ENCODE measurements at places on chromosomes 5 and 9.
A peak's percentile ranks its signal among the peaks of the same experiment; 100 is the strongest.

- no peak for DNase-seq
Observed at GRCh38 chr5:94267350-94267899, 351.0 kb downstream of the KIAA0825 start.

- no peak for DNase-seq
Observed at GRCh38 chr9:125329978-125330377, 68.4 kb downstream of the GAPVD1 start.

- no peak for DNase-seq
Observed at GRCh38 chr9:83707518-83707767, 315 bp downstream of the UBQLN1 start.

- no peak for DNase-seq
Observed at GRCh38 chr5:114387433-114387832, 25.6 kb downstream of the KCNN2 start.

- no peak for DNase-seq
Observed at GRCh38 chr9:13063880-13064459, 215.5 kb downstream of the MPDZ start.

DNA sequence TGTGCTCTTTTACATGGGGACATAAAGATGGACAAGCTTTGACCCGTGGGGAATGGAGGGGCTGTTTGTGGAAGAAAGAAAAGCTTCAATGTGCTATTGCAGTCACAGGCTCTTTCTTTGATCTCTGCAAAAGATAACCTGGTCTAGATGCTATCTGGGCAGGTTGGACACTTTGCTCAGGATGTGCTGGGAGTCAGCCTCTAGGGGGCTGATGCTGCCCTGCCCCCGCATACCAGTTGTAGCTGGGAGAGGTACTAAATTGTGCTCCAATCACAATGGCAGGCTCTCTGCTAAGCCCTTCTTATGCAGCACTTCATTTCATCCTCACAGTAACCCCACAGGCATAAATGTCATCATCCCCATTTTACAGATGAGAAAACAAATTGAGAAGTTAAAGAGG lies 67.2 kb downstream of the PSD2 start:
- no peak for DNase-seq

- DNase-seq: no peak
Observed at GRCh38 chr9:114592356-114592755, 4.8 kb downstream of the ATP6V1G1 start.

- DNase-seq: no peak
Observed at GRCh38 chr5:169574134-169574646, 9.4 kb upstream of the SPDL1 start.

GRCh38 chr9:136411378-136411777 lies 920 bp downstream of the PMPCA start:
- DNase-seq: no peak

DNA sequence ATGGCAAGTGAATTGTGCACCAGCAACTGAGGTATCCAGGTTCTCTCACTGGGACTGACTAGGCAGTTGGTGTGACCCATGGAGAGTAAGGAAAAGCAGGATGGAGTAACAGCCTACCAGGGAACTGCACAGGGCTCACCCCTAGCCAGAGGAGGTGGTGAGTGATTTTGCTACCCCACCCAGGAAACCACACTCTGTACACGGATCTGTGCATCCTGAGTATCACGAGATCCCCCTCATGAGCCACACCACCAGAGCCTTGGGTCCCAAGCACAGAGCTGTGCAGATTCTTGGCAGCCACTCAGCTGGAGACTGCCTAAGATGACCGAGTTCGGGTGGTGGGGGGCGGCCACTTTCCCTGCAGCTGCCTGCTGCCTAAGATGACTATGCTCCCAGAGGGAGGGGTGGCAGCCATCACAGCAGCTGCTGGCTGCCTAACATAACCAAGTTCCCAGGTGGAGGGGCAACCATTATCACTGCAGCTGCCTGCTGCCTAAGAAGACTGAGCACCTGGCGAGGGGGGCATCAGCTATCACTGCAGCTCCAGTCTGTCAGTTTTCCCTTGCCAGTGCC lies 48.4 kb upstream of the EFNA5 start:
- DNase-seq: no peak

DNA sequence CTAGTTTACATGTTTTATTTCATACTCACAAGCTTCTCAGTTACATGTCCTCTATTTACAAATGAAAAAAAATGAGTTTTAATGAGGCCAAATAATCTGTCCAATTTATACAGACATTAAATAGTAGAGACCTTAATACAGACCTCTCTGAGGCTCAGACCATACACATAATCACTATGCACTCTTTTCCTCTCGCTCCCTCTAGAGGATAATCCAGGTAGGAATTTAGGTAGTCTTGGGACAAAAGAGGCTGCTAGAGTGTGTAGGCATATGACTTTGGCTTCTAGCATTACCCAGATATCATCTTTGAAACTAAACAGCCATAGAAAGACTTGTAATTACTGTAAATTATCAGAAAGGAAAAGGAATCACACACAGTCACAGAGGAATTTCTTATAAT lies 444.7 kb downstream of the HINT1 start:
- peak; percentile 40 for DNase-seq

DNA sequence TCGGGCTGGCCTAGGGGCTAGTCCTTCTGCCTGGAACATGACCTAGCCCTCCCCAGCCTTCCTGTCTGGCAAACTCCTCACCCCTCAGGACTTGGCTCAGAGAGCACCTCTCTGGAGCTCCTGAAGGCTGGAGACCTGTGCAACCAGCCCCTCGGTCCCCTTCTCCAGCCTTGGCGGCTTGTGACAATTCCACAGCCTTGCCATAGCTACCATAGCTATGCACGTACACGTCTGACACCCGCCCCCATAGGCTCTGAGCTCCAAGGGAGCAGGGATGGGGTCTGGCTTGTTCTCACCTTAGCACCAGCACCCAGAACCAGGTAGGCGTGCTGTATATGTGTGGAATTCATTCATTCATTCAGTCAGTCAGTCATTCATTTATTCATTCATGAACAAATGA lies 49.7 kb downstream of the NTNG2 start:
- no peak for DNase-seq

GRCh38 chr9:101400120-101400519 lies 1.5 kb downstream of the ZNF189 start:
- no peak for DNase-seq

- no peak for DNase-seq
Observed at GRCh38 chr5:123906698-123907295, 394.8 kb downstream of the CSNK1G3 start.

- no peak for DNase-seq
Observed at GRCh38 chr5:33713136-33713765, 178.5 kb downstream of the ADAMTS12 start.

DNA sequence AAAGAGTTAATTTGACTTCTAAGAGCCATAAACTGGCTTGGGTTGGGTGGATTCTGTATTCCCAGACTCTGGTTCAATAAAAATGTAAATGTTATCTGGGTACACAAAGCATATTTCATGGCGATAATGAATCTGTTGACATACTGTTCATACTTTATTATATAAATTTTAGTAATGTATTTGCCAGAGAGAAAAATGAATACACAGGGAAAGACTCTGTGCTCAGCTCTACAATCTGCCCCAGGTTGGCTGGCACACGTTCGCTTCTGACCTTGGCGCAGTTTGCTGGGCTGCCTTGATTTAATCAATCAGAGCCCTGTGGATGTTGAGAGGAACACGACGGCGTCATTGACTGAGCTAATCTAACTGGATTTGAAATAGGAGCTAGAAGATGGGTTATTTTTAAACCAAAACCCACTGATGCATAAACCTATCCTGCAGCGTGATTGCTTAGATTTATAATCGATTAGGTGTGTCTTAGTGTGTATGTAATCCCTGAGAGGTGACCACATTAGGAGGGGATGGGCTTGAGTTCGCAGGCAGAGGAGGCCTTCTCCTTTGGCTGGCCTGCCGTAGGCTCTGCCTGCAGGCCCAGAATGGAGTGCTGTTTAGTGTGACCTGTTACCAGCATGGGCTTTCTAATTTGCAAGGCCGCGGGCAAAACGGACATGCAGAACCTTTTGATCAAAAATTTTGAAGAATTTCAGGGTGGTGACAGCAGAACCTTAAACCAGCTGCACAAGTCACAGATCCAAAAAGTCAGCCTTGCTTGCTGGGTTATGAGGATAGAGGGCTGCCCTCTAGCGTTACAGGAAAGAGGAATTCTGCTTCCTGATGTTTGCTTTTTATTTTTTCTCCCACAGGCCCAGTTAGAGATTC lies 3.9 kb upstream of the ADCY2 start:
- no peak for DNase-seq

- no peak for DNase-seq
Observed at GRCh38 chr5:139023286-139023685, 148.2 kb upstream of the LRRTM2 start.

DNA sequence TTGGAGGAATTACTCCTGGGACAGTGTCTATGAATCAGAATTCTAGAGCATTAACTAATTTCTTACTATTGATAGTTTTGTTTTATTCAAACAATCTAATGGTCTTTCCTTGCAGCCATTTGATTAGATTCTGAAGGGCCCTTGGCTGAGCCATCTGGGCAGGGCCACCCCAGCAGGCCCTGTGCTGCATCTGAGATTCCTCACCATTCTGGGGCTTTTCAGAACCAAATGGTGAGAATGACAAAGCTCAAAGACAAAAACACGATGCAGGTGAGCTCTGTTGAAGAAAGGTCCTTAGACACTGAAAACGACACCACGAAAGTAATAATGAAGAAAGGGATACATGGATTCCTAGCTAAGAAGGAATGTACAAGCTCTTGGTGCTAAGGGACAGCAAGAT lies 321.0 kb upstream of the IRX4 start:
- no peak for DNase-seq

GRCh38 chr5:131081913-131082488 lies 83.1 kb downstream of the HINT1 start:
- no peak for DNase-seq

GRCh38 chr9:3161912-3162311 lies 318.0 kb upstream of the PUM3 start:
- DNase-seq: no peak

DNA sequence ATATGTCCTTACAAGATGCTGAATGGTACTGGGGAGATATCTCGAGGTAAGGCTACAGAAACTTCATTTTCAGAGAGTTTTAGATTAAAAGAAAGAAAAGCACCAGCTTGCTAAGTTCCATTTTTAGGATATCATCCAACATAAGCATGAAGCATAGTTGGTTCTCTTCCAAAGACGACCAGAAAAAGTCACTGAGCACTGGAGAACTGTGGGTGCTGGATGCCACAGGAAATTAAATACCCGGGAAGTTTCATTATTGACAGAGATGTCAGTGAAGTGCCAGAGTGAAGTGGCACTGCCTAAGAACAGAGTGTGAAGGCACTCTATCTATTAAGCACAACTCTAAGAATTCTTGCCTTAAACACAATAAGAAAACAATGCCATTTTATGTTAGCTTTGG lies 76.8 kb downstream of the PIK3R1 start:
- no peak for DNase-seq

DNA sequence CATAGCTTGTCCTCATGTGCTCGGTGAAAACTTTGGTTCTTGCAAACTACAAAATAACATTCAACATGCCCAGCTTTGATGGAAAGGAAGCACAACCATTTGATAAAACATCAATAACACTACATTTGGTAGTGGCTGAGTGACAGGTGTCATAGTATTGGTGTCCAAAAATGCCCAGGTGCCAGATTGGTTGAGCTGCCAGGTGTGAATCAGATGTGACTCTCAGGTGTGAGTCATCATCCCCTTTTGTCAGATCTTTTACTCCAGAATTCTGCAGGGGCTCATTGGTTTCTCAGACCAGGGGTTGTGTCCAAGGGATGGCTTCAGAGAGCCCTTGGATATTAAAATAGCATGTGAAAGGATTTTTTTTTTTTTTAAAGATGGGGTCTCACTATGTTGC lies 22.5 kb upstream of the POMT1 start:
- DNase-seq: no peak

- peak; percentile 6 for DNase-seq
Observed at GRCh38 chr9:14769230-14769571, 46.7 kb upstream of the CER1 start.

- no peak for DNase-seq
Observed at GRCh38 chr9:134059188-134059641, 8.6 kb downstream of the BRD3 start.

GRCh38 chr9:89606624-89607311 lies 2.0 kb downstream of the GADD45G start:
- no peak for DNase-seq

DNA sequence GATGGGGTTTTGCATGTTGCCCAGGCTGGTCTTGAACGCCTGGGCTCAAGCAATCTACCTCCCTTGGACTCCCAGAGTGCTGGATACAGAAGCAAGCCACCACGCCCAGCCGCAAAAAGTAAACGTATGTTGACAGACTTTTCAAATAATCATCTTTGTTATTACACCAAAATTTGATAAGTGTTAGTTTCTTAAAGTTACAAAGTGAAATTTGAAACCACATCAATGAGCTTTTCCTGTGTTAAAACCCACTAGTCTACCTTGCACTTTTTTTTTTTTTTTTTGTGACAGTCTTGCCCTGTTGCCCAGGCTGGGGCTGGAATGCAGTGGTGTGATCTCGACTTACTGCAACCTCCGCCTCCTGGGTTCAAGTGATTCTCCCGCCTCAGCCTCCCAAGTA lies 29.9 kb downstream of the SPACA9 start:
- no peak for DNase-seq

DNA sequence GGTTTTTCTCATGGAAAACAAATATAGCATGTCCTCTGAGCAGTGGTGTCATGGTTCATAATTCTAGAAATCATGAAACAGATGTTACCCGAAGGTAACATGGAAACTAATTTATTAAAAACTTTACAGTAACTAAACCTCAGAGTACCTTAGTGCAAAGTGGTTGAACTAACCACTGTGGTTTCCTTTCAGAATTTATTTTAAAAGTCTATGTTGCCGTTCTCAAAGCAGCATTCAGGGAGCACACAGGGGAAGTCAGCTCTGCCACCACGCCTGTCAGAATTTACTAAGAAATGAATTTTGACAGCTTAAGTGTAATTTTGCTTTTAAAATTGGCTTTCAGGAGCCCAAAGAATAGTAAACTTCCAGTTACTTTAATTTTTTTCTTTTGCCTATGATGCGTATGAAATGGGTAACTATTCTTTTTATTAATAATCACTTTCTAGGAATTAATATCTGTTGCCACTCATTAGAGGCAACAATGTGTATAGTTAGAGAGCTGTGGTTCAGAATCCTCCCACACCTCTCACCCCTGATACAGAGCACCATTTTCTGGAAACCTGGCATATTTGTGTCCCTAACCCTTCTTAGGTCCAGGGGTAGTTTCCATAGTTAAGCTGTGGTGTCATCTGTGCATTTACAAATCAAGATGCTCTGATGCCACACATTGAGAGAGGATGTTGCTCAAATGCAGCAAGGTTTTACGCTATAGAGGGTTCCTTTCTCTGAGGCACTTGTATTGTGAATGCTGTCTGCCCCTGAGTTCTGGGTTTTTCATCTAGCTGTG lies 202.6 kb downstream of the ZSWIM6 start:
- no peak for DNase-seq

DNA sequence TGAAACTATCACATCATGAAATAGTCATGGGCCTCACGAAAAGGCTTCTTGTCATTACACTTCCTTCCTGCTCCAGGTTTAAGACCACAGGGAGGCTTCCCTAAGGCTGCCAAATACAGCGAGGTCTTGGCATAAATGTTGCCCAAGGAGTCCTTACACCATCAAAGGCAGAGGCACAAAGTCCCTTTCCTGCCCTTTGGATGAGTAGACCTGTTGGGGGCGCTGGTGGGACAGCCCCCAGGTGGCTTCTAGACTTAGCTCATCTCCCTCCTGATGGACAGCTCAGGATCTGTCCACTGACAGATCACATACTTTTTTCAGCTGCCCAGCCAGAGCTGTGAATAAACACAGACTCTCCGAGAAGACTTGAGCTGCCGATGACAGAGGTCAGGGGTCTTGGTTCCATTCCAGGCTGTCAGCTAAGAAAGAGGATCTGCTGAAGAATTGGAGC lies 15.5 kb upstream of the MEGF9 start:
- DNase-seq: no peak

GRCh38 chr9:137170486-137171148 lies 766 bp upstream of the LRRC26 start:
- DNase-seq: no peak

Data from smooth muscle cell of the brain vasculature (primary cell).